ENCODE measurements at places on chromosomes 16 and 17.
A peak's percentile ranks its signal among the peaks of the same experiment; 100 is the strongest.

GRCh38 chr17:18246880-18247612, 11.5 kb downstream of the FLII start:
- DNase-seq: peak; percentile 83

DNA sequence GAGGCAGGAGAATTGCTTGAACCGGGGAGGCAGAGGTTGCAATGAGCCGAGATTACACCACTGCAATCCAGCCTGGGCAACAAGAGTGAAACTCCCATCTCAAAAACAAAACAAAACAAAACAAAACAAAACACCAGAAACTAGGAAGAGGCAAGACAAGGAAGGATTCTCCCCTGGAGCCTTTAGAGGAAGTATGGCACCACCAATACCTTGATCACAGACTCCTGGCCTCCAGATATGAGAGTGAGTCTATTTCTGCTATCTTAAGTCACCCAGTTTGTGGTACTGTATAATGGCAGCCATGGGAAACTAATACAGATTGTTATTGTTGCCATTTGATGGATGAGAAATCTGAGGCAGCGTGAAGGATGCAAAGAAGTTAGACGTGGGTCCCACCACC, 14.6 kb upstream of the CPPED1 start:
- no peak for DNase-seq

GRCh38 chr16:86083382-86084002, 184.5 kb downstream of the IRF8 start:
- no peak for DNase-seq

GRCh38 chr17:34721326-34721725, 141.9 kb downstream of the TMEM132E start:
- DNase-seq: no peak

GRCh38 chr17:66564992-66565465, 262.6 kb downstream of the PRKCA start:
- no peak for DNase-seq

- DNase-seq: peak; percentile 35
Observed at GRCh38 chr16:85413691-85414663, 199.1 kb upstream of the GSE1 start.

DNA sequence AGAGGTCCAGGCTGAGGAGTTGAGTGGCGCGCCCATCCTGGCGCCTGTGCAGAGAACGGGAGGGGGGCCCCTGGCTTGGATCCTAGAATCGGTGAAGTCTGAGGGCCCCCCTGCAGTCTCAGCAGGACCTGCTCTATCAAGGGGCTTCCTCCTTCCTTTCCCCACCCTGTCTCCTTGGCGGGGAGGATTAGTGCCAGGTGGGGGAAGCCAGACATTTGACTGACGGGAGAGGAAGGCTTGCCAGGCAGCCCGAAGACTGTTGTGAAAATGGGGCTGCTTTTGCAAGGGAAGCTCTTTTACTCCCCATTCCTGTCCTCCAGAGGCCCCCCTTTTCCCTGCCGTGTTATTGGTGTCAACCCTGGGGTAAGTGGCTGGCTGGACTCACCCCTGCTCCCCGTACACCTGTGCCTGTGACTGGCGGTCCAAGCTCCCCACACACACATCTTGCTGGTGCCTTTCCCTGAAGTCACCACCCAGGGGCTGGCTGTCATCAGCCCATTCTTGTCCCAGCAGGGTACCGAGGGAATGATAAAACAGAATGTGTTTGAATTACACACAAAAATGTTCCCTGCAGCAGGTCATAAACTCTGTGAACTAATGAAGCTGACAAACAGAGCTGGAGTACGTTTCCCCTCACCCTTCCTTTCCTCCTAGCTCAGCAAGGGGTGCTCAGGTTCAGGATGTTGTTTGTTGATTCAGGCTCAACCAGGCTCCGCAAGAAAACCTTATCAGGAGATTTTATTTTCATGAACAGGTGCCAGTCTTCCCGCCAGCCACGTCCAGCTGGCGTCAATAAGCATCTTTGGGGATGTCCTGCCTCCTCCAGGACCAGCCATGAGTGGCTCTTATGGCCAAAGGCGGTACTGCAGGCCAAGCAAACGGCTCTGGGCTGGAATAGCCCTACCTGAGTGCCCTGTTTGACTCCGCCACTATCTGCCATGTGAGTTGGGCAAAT, 4.4 kb upstream of the ARMC7 start:
- DNase-seq: no peak

DNA sequence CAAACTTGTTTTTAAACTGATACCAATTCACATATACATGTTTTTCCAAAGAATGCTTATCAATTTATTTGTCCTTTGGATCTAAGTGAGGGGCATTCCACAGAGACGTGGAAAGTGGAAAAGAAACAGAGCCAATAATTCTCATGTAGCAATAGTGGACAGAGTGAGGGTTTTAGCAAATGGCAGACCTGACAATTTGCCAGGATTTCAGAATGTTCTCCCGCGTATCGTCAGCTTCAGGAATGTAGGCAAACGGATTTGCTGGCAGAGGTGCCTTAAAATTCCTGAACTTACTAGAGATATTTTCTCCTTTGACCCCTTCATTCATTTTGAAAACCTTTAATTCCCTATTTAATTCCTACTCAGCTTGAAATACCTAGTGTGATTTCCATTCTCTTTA, 193.4 kb upstream of the CPHXL start:
- no peak for DNase-seq

DNA sequence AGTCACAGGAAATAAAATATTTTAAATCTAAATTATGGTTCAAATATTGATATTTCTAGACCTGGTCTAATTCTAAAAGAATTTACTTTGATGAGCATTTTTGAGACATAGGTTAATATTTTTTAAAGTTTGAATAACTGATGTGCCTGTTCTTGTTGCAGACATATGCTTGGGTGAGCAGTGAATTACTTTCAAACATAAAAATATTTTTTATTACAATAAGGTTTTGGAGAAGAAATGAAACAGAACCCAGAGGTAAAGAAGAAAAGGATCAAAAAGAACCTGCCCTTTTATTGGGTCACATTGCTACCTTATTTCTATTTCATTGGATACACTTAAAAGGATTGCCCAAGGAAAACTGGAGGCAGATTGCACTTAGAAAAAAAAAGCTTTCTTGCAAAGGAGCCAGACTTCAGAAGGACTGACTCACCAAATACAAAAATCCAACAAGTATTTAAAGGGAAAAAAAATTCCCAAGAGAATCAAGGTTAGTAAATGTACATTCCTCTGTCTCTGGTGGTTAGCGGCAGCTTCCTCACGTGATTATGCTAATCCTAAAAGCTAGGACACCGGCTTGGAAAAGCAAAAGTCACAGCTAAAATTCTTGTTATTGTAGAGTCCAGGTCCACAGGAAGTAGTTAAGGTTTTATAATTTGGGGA, 18.5 kb downstream of the ENPP7 start:
- DNase-seq: no peak
